Left kidney (tissue), 8 donors: ENCODE measurements at places on chromosomes 13 and 19. TPM values are rescaled to one million over a fixed set of nuclear protein-coding genes. Genes with fewer than 3 reads are reported as not detected.
A peak's percentile ranks its signal among the peaks of the same experiment; 100 is the strongest.

GRCh38 chr13:48318377-48318811 lies 14.8 kb downstream of the RB1 start:
- no peak for DNase-seq

- no peak for DNase-seq
Measured at GRCh38 chr13:49652355-49653305, 24.3 kb downstream of the ARL11 start.

DNA sequence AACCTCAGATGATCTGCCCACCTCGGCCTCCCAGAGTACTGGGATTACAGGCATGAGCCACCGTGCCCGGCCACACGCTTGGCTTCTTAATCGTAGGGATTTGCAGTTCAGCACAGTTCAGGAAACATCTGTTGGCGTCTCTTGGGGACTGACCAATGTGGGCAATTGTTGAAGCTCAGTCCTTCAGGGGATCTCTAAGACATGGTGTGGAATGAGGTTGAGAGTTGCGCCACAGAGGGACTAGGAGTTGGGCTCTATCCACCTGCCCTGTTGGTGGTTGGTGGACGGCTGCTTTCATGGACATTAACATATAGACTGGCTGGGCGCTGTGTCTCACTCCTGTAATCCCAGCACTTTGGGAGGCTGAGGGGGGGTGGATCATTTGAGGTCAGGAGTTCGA lies 37.3 kb upstream of the SIN3B start:
- no peak for DNase-seq

DNA sequence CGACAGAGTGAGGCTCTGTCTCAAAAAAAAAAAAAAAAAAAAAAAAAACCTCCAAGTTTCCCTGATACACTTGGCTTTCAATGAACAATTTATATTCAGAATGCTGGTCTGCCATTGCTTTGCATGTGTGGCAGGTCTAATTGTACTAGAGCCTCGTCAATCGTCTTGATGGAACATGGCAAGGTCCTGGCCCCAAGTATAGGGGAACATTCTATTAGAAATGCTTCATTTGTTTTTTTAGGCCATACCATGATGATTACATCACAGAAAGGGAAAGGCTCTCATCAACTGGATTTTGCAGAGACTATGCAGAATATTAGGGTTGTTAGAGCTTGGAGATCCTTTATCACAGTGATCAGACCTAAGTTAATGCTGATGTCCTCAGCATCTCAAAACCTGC lies 28.0 kb downstream of the SPRY2 start:
- DNase-seq, result no peak

DNA sequence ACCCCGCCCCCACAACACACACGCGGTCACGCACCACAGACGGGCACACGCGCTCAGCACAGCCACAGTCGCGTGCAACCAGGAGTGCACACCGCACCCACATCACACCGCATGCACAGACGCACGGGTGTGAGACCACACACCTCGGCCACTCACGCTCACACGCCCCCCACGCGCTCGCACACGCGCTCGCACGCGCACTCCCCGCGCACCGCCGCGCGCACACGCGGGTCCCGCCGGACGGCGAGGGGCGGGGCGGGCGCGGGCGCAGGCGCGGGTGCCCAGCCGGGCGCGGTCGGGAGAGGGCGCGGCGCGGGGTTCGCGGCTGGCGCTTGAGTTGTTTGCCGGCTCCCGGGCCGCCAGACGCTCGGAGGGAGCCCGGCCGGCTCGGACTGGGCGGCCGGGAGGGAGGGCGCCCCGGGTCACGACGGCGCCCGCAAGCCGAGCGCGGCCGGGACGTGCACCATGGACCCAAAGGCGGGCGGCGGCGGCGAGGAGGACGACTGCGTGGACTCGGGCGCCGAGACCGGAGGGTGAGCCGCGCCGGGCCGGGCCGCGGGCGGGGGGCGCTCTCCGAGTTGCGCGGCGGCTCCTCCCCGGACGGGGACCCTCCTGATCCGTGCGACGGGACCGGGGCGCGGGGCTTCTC lies at the start of gene FAM124A:
Gene FAM124A (plus strand): TSS at position 362 of the 649 bp plus-strand sequence. CDS start 104 bp downstream, at position 466.
- peak; percentile 50 for DNase-seq

DNA sequence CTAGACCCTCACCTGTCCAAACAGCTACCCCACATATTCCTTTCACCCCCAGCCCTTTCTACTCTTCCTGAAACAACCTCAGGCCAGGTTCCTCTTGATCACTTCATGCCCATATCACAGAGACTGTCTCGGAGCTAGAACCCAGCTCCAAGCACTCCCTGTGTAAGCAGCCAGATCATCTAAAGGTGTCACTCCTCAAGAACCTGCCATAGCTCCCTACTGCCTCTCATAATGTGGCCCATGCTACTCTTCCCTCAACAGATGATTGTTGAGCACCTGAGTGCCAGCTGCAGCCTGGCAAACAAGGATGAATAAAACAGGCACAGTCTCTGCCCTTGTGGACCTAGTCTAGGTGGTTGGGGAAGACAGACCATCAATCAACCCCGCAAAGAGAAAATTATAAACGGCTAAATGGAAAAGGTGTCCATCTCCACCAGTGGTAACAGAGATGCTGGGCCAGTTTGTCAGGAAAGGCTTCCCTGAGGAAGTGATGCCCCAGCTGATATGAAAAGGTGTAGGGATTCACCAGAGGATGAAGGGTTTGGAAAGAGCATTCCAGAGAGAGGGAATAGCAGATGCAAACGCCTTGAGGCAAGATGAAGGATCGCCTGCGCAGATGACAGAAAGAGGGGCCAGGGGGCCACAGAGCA lies 8.3 kb downstream of the EPS15L1 start:
- no peak for DNase-seq

GRCh38 chr19:54343868-54344267 lies 4.9 kb upstream of the LILRA4 start:
- no peak for DNase-seq

GRCh38 chr13:23871616-23872220 lies 17.5 kb downstream of the MIPEP start:
- no peak for DNase-seq

GRCh38 chr13:109166804-109167203 lies 537.4 kb downstream of the MYO16 start:
- no peak for DNase-seq

- DNase-seq, result no peak
Measured at GRCh38 chr19:31555634-31556215, 206.5 kb upstream of the TSHZ3 start.

GRCh38 chr13:91280801-91281200 lies 66.7 kb upstream of the MIR17HG start:
- DNase-seq, result no peak

DNA sequence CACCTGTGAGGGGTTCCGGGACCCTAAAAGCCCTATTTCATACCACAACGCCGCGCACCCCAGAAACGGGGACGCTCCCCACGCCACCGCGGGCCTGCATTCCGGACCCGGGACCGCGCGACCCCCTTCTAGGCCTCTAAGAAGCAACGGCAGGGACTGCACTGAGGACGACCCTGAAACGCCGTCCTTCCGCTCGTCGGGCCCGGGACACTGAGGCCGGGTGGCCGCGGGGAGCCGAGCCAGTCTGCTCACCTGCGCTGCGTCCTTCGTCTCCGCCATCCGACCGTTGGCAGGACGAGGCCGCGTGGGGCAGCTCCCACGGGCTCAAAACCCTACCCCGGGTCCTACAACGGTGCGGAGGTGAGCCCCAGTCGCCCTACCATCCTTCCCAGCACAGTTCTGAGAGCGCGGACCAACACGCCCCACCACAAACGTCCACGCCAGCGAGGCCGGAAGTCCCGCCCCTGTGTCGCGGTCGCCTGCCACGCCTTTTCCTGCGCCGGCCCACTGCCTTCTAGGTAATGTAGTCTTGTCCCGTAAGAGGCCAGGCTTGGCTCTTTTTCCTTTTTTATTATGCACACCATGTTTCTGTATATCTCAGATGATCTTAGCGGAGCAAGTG lies at the start of gene ZNF550:
Gene ZNF550 (minus strand): TSS at position 460 of the 622 bp plus-strand sequence. CDS start 181 bp downstream, at position 279.
- peak; percentile 87 for DNase-seq

DNA sequence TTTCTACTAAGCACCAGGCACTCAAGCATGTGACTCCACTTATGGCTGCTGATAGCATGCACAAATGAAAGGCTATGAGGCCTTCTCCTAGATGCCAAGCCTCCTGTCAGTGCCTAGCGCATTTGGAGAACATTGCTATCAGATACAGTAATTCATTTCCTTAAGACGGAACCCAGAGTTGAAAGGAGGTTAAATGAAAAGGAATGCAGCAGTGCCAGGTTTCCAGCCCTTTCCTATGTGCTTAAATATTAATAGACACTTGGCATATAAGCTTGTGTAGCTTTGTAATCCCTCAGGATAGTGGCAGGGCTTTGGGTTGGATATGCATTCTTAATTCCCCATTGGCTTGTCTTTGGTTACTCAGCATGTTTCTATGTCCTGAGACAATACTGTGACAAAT lies 140.1 kb upstream of the FRY start:
- no peak for DNase-seq

GRCh38 chr19:6069268-6069791 lies 41.0 kb downstream of the RFX2 start:
- DNase-seq, result no peak

DNA sequence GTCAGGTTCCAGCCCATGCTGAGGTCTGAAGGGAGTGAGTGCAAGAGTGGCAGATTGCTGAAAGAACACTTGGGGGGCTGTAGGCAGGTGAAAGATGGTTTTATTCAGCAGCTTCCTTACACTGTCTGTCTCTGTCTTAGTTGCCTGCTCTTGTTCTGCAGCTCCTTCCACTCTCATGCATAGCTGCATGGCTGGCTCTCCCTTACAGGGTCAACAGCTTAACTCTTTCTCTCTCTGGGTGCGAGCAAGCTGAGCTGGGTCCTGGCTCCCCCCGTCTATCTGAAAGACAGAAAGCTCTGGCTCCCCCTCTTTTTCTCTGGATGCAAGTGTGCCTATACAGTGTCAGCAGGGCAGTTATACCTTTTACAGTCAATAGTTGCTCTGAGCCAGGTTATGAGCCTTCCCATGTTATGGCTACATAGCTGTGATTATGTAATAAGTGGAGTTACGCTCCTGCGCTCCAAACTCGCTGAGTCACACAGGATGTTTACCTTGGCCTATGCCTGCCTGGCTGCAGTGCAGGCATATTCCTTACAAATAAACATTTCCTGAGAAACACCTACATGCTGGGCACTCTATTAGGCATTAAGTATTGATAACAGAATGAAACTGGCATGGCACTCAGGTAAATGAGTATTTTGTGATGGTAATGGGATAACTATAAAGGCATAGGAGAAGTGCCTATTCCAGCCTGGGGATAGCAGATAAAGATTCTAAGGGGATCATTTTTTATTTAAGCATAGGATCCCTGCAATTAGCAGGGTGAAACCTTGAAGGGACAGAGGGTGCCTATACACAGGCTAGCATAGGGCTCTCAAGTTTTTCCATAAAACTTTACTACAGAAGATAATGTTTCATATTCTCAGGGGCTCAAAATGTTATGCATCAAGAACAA lies 826.9 kb upstream of the PCDH9 start:
- no peak for DNase-seq

DNA sequence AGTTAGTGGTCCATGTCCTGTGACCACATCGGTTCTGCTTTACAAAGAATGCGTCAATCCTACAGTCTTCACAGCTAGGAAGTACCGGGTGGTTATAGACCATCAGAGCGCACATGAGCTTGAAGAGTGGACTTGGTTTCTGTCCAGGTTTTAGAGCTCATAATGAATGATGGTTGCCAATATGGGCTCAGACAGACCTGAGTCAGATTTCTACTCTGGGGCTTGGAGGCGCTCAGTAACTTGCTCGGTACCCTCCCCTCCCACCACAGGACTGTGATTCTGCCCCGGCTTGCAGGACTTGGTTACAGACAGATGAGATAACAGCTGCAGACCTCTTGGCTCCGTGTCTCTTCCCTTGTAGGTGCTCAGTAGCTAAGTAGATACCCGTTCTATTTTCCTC lies 284.7 kb downstream of the TSHZ3 start:
- no peak for DNase-seq

DNA sequence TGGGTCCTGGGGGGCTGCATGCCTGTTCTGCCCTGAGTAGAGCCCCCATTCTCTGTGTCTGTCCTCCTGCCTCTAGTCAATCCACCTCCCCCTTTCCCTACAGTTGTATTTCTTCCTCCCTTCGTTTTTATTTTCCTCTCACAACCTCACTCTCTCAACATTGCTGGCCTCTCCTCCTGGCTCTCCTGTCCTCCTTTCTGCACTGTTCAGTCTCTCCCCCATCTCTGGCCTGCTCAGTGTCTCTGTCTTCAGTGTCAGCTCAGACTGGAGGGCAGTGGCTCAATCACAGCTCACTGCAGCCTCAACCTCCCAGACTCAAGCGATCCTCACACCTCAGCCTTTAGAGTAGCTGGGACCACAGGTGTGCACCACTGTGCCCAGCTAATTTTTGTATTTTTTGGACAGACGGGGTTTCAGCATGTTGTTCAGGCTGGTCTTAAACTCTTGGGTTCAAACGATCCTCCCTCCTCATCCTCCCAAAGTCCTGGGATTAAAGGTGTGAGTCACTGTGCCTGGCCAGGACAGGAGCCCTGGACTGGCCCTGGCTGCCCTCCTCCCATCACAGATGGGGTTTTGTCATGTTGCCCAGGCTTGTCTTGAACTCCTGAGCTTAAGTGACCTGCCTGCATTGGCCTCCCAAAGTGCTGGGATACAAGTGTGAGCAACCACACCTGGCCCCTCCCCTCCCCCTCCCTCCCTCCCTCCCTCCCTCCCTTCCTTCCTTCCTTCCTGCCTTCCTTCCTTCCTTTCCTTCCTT lies 32.0 kb upstream of the IGFL1 start:
- no peak for DNase-seq

DAND5 gene
- polyA plus RNA-seq, result 0.18 TPM

SMARCA4 gene
- 169 TPM for polyA plus RNA-seq
